ENCODE measurements at places on chromosomes 6 and 20.
A peak's percentile ranks its signal among the peaks of the same experiment; 100 is the strongest.

GRCh38 chr6:111565326-111566221, 40.1 kb downstream of the TRAF3IP2 start:
- DNase-seq, result peak; percentile 24

DNA sequence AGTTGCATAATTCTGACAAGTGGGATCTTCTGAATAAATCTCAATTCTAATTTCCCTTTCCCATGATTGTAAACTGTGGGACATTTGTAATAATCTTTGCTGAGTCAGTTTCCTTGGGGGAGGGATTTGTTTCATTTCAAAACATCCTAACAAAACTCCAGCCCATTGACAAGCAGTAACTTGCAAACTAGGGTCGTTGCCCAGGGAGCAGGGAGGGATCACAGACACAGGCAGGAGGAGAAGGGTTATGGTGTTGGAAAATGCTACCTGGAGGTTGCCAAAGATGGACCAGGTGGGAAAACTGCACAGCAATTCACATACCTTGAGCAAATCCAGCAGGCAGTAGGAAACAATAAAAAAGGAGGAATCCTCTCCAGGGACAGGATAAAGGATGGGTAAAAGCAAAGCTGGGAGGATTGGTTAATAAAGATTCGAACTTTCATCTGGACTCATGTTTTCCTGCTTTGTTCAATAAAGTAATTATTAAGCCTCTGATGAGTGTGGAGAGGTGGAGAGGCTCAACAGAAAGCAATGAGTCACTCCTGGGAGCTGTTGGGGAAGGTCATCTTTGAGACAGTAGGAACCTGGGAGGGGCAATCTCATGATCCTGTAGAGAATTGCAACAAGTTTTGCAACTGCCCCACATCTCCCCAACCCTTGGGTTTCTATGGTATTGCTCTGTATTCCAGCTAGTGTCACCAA, 87.3 kb upstream of the AKIRIN2 start:
- DNase-seq, result no peak

GRCh38 chr6:111038534-111039252, 48.6 kb upstream of the SLC16A10 start:
- DNase-seq, result no peak

- DNase-seq, result peak; percentile 77
These were observed 67.1 kb upstream of the DUSP22 start for GRCh38 chr6:225121-225721.

DNA sequence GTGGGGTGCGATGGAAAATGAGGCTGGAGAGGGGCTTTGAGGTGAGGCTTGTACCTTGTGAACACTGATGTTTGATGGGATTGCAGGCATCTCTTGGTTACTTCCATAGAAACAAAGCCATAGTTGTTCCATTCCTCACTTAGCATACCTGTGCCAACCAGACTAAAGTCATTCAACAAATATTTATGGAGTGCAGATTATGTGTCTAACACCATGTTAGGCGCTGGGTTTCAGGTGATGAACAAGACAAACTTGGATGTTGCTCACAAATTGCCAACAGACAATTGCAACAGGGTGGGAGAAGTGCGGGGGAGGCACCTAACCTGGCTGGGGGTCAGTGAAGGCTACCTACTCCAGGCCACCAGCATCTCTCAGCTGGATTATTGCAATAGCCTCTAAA, 1.5 kb downstream of the TTPAL start:
- DNase-seq, result no peak

DNA sequence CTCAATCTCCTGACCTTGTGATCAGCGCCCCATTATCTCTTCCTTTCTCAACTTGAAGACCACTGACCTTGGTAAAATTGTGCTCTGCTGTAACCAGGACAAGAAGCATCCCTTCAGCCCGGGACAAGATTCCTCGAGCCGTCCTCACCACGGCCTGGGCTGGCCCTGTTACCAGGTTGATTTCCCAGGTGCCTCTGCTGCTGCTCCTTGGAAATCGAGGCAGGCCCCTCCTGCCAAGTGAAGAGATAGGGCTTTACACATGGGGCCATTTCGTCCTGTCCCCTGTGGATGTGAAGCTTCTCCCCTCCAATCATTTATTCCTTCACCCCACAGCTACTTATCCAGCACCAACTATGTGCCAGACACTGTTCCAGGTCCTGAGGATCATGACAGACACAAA, 21.5 kb downstream of the RAB44 start:
- DNase-seq, result no peak

- DNase-seq, result no peak
These were observed 2.3 kb downstream of the BIRC7 start for GRCh38 chr20:63238031-63238430.

DNA sequence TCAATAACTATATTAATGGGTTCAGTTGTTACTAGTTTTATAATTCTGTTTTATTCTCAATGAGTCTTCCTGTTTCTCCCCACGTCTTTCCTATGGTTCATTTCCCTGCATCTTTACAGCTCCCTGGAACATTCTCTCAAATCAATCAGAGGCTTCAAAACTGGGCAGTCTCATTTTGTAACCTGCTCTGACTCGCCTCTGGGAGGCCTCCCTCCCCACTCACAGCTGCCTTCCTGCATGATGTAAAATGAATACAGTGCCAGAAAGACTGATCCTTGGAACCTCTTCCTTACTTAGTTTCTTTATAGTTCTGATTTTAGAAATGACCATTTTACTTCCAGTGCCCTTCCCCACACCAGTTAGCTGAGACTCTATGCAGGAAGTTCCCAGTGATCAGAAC, 103.9 kb downstream of the ESR1 start:
- DNase-seq, result no peak

Data from activated naive CD4-positive, alpha-beta T cell treated with Interleukin-2 at 50 U/mL for 16 hours (primary cell).